RPMI8226 (cell line): ENCODE measurements at places on chromosomes 16 and 17.
A peak's percentile ranks its signal among the peaks of the same experiment; 100 is the strongest.

DNA sequence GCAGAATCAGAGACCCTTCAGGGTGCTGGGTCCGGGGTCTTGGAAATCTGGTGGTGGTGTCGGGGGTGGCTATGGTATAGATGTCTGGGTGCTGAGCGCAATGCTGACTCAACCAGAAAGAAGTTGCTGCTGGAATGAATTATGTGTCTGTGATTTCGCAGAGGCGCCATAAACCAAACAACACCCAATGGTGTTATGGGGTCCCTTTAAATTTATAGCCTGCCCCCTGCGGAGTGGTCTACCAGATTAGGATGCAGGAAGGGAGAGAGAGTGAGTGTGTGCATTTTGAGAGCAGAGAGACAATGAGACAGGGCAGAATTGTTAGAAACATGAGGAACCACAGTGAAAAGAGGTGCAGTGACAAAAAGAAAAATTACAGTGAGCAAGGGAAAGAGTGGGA, 100.7 kb upstream of the CDH11 start:
- DNase-seq = no peak

- DNase-seq = no peak
These were observed 775 bp downstream of the PRPSAP2 start for GRCh38 chr17:18858567-18859245.

- DNase-seq = no peak
These were observed 152.0 kb upstream of the CDC42EP4 start for GRCh38 chr17:73463821-73464220.

DNA sequence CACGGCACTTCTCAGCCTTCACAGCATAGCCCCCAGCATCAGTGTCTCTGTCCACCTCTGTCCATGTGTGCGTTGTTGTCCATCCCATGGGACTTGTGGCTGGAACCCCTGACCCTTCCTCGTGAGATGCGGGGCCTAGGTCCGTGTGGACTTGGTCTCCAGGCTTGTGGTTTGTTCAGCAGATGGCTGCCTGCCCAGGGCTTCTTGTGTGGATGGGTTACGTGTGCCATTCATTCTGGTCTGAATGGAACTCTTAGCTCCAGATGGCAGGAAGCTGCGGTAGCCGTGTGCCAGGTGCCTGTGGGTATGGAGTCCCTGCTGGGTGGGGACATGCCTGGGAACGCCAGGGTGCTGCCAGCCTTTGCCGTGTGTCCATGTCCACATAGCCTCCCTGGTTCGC, 31.7 kb upstream of the NUDT16L1 start:
- no peak for DNase-seq

GRCh38 chr17:1714980-1715802, 5.0 kb upstream of the TLCD2 start:
- DNase-seq = peak; percentile 45

GRCh38 chr17:80847496-80848230, 144.0 kb upstream of the CHMP6 start:
- DNase-seq = no peak

DNA sequence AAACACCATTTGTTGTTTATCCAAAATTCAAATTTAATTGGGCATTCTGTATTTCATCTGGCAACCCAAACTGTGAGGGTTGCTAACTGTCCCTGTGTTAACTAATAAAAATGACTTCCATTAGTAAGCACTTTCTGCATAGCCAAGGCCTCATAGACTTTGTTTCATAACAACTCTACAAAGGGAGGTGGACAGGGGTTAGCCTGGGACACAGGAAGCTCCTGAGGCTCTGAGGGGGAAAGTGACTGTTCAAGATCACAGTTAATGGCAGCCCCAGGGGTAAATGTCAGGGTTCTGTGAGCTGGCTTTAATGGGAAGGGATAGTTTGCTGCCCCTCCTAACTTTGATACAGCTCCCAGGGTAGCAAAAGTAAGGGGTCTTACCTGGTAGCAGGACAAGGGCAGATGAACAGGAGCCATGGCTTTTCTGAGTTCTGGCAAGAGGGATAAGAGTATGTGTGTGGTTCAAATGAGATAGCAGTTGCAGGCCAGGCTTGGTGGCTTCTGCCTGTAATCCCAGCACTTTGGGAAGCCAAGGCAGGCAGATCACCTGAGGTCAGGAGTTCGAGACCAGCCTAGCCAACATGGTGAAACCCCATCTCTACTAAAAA, 2.2 kb downstream of the HEATR9 start:
- no peak for DNase-seq

- no peak for DNase-seq
These were observed 8.2 kb upstream of the C16orf95 start for GRCh38 chr16:87325423-87325858.

DNA sequence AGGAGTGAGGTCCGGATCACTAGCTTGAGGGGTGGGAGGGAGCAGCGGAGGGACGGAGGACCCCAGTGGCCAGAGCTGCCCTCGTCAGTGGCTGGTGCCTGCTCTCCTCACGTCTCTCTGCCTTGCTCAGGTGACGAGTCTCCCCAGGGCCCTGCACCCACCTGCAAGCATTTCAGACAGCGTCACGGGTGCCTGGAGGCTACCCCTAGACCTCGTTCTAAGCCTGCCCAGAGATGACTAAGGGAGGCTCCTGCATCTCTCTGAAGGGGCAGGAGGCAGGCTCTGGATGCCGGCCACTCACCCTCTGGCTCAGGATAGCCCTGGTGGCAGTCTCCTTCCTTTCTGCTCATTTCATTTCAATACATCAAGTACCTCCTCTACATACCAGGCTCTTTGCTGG, 68.8 kb downstream of the MRC2 start:
- no peak for DNase-seq

- DNase-seq = no peak
These were observed 19.1 kb upstream of the USP7 start for GRCh38 chr16:8982816-8983215.

DNA sequence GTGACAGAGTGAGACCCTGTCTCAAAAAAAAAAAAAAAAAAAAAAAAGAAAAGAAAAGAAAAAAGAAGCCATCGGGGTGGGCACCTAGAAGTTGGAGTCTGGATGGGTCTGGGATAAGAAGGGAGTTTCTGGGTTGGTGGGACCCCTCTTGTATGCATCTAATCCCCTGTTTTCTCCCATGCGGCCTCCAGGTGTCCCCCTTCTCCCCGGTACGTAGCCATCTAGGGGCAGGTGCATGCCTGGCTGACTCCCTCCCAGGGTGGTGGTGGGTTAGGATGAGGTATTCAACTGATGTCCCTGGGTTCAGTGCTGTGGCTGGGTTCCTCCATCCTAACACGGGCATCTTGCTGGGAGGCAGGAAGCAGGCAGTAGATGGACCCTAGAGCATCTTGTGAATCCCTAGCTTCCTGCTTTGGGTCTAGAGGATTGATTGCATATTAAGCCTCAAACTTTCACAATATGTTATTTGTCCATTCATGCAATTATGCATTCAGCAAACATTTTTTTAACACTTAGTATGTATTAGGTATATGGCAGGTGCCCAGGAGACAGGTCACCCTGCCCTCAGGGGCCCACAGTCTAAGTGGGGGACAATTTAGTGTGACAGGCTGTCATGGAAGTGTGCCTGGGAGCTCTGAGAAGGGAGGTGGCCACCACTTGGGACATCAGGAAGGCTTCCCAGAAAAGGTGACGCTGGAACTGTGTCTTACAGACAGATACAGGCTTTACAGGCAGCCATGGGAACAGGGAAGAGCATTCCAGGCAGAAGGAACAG, 13.1 kb downstream of the FMNL1 start:
- DNase-seq = peak; percentile 44

GRCh38 chr16:57264381-57264780, 19.3 kb downstream of the ARL2BP start:
- DNase-seq = no peak

- DNase-seq = peak; percentile 73
These were observed 38.1 kb downstream of the SOST start for GRCh38 chr17:43720311-43721060.

- no peak for DNase-seq
These were observed 242.6 kb upstream of the CIBAR2 start for GRCh38 chr16:85354686-85355514.

DNA sequence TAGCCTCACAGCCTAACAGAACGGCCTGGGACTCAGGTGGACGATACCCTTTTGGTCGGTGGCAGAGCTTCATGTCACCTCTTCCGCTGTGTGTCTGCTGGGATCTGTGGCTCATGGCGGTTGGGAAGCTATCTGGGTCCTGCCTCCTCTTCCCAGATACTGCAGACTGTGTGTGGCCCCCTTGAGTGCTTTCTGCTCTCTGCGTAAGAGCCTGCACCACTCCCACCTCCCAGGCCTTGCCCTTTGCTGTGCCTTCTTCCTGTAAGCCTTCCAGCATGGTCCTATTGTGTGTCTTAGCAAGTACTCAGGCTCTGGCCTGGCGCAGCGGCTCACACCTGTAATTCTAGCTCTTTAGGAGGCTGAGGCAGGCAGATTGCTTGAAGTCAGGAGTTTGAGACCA, 17.5 kb upstream of the ADCY7 start:
- DNase-seq = no peak

DNA sequence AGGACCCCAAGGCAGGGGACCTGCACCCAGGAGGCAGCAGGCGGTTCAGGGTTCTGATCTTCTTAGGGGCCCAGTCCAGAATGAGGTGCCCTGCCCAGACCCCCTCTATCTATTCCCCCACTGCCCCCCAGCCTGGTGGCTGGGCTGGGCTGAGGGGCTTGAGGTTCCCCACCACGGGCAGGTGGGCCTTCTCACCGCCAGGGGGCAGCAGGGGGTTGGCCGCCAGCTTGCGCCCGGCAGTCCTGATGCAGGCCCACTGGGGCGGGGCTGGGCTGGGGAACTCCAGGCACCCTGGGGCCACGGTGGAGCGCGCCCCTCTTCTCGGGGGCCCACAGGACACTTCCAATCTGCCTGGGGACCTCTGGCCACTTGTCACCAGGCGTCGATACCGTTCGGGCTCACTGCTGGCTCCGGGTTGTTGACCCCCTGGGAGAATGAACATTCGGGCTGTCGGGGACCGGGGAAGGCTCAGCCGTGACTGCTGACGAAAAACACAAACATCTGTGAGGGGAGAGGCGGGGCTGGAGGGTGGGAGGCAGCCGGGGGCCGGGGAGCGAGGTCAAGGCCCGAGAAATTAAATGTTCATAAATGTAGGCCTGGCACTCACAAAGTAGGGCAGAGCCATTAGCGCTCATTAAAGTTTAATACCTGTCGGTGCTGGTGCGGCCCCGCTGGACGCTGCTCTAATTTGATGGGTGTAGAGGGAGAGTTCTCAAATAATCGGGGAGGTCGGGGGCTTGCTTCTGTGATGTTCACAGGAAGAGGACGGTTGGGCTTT, 219.3 kb upstream of the GSE1 start:
- peak; percentile 59 for DNase-seq

DNA sequence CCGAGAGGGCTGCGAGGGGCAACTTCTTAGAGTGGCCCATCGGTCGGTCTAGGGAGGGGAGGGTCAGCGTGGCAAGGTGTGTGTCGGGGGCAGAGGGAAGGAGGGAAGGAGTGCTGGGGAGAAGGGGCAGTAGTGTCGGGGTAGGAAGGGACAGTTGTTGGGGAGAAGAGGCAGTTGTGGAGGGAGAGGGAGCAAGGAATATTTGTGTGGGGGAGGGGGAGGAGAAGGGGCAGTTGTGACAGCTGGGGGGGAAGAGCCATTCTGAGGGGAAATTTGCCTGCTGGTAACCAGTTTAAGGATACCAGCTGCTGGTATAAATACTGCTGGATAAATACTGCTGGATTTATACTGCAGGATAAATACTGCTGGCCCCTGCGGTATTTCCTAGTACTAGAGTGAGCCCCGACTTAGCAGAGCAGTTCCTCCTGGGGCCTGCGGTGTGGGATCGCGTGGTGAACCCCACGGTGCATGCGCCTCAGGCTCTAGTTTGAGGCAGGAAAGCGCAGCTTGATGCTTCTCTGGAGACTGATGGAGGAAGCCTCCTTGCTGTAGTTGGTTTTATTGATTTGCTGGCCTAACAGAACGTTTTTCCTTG, 309 bp downstream of the DNAH2 start:
- DNase-seq = no peak

DNA sequence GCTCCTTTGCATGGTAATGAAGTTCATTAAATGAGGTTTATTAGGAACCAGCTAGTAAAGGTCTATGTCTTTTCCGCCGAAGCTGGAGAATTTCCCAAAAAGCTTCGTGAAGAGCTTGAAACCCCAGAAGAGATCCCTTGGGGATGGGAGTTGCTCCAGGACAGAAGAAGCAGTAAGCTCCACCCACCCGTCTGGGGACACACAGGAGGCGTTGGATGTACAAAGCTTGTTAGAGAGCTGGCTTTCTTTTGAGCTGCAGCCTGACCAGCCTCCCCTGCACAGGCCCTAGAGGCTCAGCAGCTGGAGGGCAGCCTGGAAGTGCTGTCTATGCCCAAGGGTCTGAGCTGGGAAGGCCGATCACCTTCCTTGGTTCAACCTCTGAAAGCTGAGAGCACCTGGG, 147.4 kb upstream of the SDK2 start:
- no peak for DNase-seq

GRCh38 chr16:1775006-1775845, 2.3 kb upstream of the MRPS34 start:
- DNase-seq = no peak

DNA sequence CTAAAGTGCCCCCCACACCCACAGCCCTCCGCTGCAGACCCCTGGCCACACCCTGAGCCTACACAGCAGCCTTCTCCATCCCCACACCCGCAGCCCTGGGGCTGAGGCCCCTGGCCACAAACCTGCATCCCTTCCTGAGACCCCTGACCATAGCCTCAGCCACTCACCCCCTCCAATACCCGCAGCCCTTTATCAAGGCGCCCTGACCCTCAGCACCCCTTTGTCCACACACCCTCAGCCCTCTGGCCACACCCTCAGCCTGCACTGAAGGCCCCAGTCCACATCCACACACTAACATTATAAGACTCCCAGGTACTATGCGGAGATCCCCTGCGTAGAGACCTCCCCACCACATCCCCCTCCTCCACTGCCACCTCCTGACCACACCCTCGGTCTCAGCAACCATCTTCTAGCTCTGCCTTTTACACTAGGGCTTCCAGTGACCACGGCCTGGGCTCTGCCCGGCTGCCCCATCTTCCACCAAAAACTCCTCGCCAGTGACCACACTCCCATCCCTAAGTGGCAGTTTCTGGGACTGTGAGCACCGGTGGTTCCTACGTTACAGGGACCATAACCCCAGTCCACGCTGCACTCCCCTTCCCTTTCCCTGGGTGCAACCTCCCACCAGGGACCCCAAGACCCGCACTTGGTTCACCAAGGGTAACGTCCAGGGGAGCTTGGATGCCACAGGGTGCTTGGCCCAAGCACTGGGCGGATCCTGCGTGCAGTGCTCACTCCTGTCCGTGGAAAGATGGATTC, 818 bp downstream of the TPPP3 start:
- no peak for DNase-seq

DNA sequence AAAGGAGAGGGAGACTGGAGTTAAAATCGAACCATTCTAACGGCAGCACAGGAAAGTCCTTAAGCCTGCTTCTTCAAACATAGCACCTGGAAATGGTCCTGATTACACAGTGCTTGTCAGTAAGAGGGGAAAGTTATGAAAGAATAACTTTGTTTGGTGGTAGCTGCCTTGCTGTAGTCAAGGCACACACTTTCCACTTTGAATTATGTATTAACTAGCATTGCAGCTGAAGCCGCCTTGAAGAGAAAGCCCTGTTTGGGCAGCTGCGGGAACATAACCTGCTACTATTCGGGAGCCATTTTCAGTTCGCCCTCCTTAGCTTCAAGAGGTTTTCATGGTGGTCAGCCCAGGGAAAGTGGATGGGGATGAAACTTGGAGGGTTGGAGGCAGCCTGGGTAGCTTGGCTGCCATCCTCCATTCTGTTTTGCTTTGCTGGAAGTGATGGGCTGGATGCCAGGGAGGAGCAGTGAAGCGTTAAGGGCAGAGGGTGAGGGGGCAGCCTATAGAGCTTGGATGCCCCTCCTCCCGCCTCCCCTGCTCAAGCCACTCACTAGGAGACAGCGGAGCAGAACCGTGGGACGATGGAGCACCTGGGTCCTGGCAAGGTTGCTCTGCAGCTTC, 5.3 kb upstream of the HAS3 start:
- DNase-seq = no peak
